ENCODE measurements at places on chromosomes 2 and 18.

GRCh38 chr2:100624536-100624935 lies 61.7 kb downstream of the PDCL3 start:
- no peak for DNase-seq

DNA sequence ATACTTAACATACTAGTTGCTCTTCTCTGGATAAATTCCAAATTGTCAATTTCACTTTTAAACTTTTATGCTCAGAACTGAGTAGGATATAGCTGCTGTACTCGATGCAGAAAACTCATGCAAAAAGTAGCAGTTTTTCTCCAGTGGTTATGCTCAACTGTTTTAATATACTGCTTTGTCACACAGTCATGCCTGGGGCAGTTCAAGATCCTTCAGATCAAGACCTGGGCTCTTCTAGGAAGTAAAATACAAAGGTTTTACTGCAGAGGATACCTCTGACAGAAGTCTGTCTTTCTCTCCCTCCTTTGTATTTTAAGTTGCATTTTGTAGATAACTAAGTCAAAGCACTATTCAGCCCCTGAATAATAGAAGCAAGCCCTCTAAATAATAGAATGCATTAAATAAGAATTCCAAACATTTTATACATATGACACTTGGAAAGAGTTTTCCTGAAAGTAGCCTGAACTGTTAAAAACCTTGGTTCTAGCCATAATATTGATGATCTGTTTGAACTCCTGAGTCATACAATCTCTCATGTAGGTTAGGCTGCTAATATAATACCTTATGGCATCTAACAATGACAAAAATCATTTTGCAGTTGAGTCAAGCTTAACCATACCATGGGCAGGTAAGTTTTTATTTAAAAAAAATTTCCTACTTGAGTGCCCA lies 183.3 kb upstream of the TRIB2 start:
- DNase-seq, result no peak

- no peak for DNase-seq
Observed at GRCh38 chr2:95305380-95306061, 8.4 kb downstream of the KCNIP3 start.

DNA sequence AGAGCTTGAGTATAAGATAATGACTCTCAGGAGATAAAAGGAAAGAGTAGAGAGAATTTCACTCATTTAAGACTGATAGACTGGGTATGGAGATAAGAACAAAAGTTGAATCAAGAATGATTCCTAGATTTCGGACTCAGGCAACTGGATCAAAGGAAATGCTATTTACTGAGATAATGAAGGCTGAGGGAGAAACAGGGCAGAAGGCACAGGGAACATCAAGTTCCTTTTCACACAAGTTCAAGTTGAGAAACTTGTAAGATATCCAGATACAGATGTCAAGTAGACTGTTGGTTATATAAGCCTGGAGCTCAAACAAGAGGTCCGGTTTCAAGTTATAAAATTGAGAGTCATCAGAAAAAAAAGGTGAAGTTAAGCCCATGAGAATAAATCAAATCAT lies 360.8 kb downstream of the TNS1 start:
- no peak for DNase-seq

DNA sequence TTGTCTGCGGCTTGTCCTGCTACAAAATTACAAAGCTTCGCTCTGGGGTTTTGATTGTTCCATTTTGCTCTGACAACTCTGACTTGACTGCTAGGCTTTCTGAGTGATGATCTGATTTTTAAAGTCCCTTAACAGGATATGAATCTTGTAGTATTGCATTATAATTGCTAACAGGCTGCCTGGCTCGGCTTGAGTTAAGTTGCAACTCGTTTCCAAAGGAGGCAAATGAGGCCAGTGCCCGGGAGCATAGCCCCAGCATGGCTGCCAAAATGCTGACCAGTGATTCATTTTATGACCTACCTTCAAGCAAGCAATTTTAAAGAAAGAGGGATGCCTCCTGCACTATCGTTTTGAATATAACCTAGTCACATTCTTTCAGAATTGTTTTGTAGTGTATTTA lies 135.4 kb downstream of the COL6A3 start:
- DNase-seq, result no peak

GRCh38 chr2:65931056-65931455 lies 498.7 kb upstream of the SPRED2 start:
- no peak for DNase-seq

DNA sequence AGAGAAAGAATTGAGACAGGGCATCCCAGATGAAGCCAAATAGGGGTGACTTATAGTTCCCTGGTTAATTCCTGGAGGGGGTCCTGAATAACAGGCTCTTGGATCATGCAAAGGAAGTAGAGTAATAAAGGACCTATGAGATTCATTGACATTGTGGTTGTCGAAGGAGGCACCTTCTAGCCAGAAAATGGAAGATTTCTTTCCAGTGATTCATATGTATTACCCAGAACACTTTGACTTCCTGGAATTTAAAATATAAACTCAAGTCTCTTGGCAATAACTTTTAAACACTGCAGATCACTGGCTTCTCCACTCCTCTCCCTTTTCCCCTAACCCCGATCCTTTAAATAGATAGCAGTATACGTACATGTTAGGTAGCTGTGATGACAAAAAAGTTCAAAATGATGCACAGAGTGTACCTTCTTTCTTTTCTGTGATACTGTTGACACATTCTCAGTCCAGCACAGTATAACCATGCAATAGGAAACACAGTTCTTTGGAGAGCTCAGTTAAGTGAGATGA lies 211.8 kb downstream of the LTBP1 start:
- DNase-seq, result no peak

- DNase-seq, result no peak
Observed at GRCh38 chr2:30177440-30177839, 30.6 kb downstream of the YPEL5 start.

- DNase-seq, result no peak
Observed at GRCh38 chr2:190031969-190032618, 30.4 kb downstream of the MSTN start.

DNA sequence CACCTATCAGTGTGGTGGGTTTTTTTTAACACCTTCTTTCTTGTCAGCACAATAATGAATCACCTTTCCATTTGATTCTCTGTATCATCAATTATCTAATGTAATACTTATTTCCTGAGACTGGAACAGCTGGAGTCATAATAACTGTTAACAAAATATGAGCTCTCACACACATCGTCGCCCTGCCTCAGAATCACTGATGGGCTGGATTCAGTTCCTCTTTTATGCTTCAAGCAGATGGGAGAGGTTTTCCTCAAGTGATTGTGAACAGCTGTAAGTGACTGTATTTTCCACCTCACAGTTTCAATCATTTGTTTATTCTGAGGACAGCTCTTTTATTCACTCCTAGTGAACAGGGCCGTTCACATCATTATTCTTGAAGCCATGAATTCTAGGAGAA lies 330.2 kb downstream of the DSC3 start:
- no peak for DNase-seq

DNA sequence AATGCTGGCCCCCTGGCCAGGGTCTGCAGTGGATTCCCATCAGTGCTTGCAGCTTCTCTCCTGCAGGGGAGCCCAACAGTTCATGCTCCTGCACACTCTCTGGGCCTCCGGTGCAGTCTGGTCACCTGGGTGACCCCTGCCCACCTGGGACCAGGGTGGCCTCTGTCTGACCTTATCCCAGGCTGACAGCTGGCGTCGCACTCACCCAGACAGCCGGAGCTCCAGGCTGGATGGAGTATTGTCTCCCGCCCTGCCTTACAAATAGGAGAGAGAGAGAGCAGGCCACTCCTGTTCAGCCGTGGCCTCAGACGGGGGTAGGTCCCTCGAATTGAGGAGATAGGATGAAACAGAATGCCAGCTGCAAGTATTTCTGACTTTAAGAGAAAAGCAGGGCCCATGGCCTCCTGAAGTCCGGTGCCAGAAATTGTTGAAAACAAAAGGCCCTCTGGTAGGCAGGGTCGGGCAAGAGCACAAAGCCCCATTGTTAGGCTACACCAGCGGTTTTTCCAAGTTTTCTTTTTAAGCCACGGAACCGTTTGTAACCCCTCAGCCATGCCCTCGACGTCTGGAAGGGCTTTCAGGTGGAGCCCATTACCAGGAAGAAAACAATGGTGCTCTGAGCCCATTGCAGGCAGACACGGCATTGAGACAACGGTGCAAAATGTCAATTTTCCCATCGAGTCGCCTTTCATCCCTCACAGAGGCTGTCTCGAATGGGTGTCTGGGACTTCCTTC lies 258.4 kb downstream of the BCL11A start:
- DNase-seq, result no peak

GRCh38 chr2:8004250-8004681 lies 677.6 kb upstream of the ID2 start:
- DNase-seq, result no peak

- no peak for DNase-seq
Observed at GRCh38 chr2:128115921-128116623, 25.1 kb downstream of the UGGT1 start.

- no peak for DNase-seq
Observed at GRCh38 chr2:134224005-134224404, 29.9 kb upstream of the MGAT5 start.

GRCh38 chr18:27861539-27861938 lies 315.4 kb downstream of the CDH2 start:
- no peak for DNase-seq

DNA sequence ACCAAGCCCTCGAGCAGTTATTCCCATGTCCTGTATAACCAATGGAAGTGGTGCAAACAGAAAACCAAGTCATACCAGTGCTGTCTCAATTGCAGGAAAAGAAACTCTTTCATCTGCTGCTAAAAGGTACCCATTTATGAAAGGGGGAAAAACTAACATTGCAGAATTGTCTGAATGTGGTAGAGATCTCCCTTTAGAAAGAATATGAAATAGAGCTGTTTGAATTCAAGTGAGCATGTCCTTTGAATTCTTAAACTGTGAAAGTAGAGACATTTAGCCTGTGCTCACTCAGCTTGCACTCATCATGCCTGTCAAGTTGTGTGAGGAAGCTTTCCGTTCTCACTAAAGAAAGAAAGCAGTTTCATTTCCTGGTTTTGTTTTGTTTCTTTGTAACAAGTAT lies 87.4 kb downstream of the EML4 start:
- no peak for DNase-seq

- no peak for DNase-seq
Observed at GRCh38 chr2:176582990-176583481, 313.8 kb downstream of the MTX2 start.

- no peak for DNase-seq
Observed at GRCh38 chr2:172806493-172806892, 70.8 kb downstream of the RAPGEF4 start.

GRCh38 chr2:124122340-124122739 lies 97.3 kb downstream of the CNTNAP5 start:
- no peak for DNase-seq

DNA sequence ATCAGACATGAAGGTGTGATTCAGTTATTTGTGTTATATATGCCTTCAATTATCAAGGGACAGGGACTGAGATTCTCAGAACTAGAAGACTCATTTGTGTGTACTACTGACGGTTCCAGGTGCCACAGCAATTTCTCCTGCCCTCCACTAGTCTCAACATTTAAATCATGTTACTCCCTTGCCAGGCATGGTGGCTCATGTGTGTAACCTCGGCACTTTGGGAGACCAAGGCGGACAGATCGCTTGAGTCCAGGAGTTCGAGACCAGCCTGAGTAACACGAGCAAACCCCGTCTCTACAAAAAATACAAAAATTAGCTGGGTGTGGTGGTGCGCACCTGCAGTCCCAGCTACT lies 1.1 kb downstream of the CNDP2 start:
- no peak for DNase-seq

- peak; percentile 83 for DNase-seq
Observed at GRCh38 chr2:44955593-44956392, 14.3 kb downstream of the SIX3 start.

DNA sequence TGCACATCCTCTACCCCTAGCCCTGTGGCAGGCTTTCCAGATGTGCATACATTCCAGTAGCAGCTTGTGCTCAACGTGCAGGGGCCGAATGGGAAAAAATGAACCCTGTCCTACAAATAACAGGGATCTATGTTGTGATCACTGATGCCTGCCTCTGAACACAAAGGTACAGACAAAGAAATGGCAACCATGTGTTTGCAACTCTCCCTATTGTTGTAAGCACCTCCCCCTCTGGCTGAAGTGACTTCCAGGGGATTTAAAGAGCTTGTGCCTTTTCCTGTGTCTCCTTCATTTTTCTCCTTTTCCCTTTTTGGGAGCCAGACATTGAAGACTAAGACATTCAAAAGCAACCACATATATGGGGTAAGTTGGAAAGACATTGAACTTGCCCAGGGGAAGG lies 21.6 kb downstream of the ARHGAP25 start:
- DNase-seq, result no peak

DNA sequence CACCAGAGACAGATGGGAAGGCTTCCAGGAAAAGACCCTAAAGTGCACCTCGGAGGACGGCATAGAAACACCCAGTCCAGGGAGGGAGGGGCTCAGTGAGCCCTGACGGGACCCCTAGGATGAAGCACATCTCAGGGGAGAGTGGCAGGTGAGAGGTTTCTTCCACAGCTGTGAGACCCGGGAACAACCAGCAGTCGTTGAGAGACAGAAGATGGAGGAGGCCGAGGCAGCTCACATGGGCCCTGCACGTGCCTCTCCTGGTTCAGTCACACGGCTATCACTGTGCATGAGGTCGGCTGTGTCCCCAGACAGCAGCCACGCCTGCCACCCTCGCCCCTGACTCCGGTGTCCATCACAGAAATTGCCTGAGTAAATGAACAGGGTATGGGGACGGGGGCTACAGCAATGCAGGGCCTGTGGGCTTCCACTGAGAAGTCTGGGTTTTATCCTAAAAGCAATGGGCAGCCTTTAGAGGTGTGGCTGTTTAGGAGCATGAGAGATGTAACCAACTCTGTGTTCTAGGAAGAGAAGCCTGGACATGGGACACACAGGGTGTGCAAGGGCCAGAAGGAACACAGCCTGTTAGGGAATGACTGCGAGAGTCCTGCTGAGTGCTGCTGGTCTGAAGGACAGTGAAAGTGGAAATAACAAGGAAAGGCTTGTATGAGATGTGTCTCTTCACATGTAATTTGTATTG lies 102.0 kb downstream of the TMEM18 start:
- DNase-seq, result no peak

DNA sequence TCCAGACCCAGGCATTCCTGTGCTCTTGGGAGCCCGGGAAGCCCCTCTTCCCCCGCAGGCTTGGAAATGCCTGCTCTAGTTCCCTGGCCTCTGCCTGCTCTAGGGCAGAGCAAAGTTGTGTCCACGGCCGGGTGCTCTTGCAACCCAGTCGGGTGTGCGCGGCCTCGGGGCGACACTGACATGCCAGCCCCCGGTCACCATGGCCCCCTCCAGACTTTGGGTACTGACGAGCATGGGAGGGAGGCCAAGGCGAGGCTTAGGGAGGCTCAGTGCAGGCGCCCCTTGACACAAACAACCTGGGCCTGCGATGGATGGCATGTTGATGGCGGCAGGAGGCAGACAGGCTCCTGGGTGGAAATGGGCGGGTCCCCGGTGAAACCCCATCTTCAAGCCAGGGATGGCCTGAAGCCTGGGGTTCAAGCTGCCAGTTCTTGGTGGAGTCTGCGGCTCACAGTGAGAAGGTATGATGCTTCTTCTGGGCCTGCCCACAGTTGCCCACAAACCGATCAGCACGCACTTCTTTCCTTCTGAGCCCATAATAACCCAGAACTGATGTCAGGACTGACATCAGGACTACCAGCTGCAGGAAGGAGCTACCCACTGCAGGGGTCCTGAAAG lies 689.9 kb downstream of the DSC3 start:
- DNase-seq, result no peak
